ENCODE measurements at places on chromosomes 4 and X.

GRCh38 chrX:48649102-48649501 lies 34.5 kb upstream of the WAS start:
- no peak for DNase-seq

- no peak for DNase-seq
Observed at GRCh38 chr4:64538219-64538618, 129.0 kb upstream of the TECRL start.

DNA sequence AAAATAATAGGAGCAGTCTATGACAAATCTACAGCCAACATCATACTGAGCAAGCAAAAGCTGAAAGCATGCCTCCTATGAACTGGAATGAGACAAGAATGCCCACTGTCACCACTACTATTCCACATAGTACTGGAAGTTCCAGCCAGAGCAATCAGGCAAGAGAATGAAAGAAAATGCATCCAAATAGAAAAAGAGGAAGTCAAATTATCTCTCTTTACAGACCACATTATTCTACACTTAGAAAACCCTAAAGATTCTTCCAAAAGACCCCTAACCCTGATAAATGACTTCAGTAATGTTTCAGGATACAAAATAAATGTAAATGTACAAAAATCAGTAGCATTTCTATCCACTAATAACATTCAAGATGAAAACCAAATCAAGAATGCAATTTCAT lies 249.0 kb downstream of the STK32B start:
- no peak for DNase-seq

DNA sequence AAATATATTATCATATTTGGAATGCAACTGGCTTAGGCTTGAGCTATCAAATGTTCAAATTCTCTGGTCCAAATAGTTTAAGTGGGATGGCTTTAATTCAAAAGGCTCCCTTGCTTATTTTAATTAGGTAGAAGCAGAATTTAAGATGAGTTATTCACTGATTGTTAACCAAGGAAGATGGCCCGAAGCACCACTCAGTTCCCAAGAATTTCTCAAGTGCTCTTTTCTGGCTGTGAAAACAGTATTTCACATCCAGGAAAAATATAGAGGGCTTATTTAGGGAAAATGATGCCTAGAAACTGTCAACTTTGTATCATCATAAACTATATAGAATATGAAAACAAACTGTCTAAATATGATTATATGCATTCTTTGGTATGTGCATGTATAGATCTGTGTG lies 246.5 kb upstream of the SFRP2 start:
- DNase-seq, result no peak

GRCh38 chr4:158849681-158850080 lies 80.9 kb downstream of the FNIP2 start:
- DNase-seq, result no peak

GRCh38 chr4:74449571-74450297 lies 4.8 kb downstream of the AREG start:
- no peak for DNase-seq

DNA sequence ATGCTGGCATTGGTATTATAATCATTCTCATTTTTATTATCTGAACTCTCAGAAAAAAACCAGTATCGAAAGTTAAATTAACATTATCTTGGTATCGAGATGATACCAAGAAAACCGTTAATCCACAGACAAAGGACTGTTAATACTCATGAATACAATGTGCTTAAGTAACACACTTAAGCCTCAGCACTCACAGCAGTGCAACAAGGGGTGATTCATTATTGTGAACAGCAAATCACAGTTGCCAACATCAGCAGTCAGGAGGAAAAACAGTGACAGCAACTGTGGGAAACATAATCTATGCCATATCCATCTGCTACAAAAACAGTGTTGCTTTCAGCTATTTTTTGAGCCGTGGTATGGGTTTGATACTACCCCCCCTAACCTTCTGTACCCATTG lies 210.9 kb upstream of the ATOH1 start:
- DNase-seq, result no peak

All from HTR-8/SVneo (cell line).